Cortex of kidney (tissue), 1 donor: ENCODE measurements at places on chromosomes 7 and 10.

GRCh38 chr10:125820701-125821100 is 2.4 kb downstream of the UROS start:
- DNase-seq, result no peak

DNA sequence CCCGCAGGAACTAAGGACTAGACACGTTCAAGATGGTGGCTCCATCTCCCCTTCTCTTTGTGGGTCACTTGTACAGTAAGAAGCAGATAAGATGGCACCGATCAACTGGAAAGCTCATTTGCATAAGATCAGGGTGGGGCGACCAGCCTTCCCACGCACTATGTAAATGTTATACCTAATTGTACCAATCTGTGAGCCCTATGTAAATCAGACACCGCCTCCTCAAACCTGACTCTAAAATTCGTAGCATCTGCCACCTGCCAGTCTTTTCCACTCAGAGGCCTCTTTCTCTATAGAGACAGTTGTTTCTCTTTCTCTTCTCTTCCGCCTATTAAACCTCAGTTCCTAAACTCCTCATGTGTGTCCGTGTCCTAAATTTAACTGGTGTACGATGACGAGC is 324.5 kb downstream of the PHF14 start:
- no peak for DNase-seq

DNA sequence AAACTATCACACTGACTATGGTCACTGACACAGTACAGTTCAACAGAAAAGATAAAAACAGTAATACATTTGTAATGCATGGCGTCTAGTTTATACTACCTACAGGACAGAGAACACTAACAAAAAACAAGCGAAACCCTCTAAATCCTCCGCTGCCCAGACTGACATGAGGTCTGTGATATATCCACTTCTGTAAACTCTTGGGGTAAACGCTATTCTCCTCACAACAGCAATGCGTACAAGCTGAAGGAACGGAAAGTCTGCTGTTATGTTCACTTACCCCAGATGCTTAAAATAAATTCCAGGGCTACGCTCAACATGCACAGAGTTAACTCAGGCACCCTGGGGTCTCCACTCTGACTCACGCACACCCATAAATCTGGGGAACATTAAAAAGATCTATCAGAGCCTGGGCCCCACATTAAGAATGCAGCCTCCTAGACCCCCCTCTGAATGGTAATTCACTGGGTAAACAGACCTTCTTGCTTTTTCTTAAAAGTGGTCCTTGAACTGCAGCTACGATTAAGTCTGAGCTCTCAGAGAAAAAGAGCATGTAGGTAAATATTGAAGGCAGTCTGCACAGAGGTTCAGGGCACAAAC is 105.6 kb downstream of the CTBP2 start:
- no peak for DNase-seq

GRCh38 chr10:125006921-125007426 is 65.1 kb downstream of the ZRANB1 start:
- DNase-seq, result no peak

- no peak for DNase-seq
These were observed 2.7 kb downstream of the REPIN1 start for GRCh38 chr7:150371131-150371995.

DNA sequence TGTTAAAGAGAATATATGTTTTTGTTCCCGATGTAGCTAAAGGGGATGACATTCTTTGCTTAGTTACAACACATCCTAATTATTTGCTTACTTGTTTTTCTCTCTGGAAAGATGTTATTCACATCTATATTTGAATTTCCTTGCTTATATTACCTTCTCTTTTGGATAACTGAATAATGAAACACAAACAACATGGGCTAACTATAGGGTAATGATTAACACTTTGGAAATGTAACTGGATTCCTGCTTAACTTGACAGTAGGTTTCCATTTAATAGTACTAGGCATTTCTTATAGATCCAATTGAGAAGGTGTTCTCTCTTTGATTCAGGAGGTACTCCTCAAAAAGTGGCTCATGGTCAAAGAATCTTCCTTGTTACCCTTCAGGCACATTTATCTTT is 141.1 kb downstream of the CCSER2 start:
- no peak for DNase-seq

DNA sequence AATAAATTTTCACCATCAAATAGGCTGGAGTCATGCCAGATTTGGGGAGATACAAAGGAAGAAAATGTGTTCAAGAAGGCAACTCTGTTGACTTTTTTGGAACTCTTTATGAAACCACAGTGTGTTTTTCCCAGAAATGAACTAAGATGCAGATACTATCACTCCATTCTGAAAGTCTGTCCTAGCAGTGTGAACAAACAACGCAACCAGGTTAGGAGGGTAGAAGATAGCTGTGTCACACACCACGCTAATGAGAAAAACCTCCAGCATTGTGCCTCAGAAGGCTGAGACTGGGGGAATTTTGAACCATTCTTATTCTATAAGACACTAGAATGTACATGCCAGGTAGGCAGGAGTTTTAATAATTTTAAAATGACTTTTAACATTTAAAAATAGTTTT is 15.9 kb upstream of the ATP6V0A4 start:
- DNase-seq, result no peak

DNA sequence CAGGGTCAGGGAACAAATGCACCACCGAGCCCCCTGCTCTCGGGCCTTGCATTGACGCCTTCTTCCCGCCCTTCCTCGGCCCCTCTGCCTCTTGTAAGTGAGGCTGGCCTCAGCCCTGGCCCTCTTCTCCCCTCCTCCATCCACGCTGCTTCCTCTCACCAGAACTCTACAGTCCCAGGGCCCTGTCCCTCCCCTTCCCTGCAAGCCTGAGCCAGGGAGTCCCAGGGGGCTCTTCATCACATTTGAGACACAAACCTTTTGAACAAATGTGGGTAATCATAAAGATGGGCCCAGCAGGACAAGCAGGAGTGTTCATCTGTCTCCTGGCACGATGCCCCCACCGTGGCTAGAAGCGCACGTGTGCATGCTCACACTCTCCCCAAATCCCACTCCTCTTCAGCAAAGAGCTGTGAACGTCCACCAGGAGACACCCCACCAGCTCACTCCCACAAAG is 57.7 kb downstream of the SLIT1 start:
- no peak for DNase-seq
